CD4-positive, alpha-beta T cell treated with Interleukin-12 subunit alpha and Interleukin-12 subunit beta, for 1 hour (primary cell): ENCODE measurements at places on chromosomes 5 and 9.

DNA sequence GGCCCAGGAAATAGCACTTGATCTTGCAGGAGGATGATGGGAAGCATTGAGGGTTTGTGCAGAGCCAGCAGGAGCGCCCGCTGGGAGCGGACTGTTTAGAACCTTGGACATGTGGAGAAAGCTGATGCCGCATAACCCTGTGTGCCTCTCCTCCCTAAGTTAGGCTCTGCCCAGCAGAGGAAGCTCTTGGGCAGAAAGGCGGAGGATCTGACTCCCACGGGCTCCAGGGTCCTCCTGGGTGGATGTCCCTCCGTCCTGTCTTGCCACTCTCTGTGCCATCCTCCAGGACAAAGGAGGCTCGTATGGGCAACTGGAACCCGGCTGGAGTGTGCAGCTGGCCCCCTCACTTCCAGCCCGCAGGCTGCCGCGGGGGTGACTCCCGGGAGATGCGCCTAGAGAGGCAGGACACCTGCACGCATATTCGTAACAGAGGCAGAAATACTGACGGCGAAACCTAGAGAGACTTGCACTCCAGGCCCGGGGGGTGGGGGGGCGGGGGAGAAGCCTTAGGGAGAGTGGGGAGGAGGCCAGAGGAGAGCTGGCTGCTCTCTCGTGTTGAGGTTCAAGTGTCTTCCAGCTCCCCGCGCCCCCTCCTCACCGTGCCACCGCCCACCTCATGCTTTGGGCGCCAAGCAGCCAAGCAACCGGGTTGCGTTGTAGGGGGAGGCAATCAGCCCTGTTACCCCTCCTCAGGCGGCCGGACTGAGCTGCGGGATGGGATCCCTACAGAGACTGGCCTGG is 5.4 kb upstream of the FOXE1 start:
- DNase-seq = no peak

DNA sequence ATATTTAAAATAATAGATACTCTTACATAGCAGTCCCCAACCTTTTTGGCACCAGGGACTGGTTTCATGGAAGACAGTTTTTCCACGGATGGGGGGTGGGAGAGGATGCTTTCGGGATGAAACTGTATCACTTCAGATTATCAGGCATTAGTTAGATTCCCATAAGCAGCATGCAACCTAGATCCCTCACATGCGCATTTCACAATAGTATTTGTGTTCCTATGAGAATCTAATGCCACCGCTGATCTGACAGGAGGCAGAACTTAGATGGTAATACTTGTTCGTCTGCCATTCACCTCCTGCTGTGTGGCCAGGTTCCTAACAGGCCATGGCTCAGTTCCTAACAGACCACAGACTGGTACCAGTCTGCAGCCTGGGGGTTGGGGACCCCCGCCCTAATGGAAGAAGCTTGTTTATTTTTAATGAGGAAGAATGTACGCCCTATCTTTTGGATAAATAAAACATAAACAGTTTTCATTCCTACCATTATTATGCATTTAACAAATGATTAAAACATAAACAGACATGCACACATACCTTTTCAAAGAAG is 187.7 kb downstream of the ZSWIM6 start:
- no peak for DNase-seq

GRCh38 chr5:168600409-168600808 is 21.2 kb upstream of the PANK3 start:
- no peak for DNase-seq

DNA sequence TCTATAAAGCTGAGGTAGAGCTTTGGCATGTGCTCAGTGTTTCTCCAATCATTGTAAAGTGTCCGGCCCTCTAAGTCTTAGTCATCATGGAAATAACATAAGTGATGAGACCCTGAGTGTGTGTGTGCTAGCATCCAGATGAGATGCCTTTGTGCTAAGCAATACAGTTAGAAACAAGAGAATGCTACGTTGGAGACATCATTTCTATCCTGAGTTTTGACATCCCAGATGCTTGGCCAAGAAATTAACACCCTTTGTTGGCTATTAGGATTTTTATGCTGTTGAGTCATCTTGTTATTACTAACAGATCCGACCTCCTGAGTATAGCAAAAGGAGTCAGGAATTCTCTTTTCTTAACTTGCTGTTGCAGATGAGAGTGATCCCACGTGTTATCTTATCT is 508.0 kb downstream of the GADD45G start:
- DNase-seq = no peak

GRCh38 chr5:84290161-84290560 is 94.5 kb downstream of the EDIL3 start:
- no peak for DNase-seq

GRCh38 chr5:160537940-160538339 is 116.3 kb downstream of the PTTG1 start:
- DNase-seq = no peak

DNA sequence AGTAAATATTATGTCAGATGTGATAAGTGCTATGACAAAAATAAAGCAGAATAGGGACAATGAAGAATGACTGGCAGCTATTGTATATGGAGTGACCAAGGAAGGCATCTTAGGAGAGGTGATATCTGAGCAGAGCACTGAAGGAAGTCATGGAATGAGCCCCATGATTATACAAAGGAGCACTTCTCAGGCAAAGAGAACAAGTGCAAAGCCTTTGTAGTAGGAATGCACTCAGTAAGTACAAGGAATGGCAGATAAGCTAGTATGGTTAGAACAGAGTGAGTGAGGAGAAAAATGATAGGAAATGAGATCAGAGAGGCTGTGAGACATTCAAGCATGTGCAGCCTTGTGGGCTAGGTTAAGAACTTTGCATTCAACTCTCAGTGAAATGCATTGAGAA is 214.8 kb downstream of the LURAP1L start:
- no peak for DNase-seq

GRCh38 chr9:2676466-2676865 is 40.8 kb upstream of the KCNV2 start:
- DNase-seq = no peak

DNA sequence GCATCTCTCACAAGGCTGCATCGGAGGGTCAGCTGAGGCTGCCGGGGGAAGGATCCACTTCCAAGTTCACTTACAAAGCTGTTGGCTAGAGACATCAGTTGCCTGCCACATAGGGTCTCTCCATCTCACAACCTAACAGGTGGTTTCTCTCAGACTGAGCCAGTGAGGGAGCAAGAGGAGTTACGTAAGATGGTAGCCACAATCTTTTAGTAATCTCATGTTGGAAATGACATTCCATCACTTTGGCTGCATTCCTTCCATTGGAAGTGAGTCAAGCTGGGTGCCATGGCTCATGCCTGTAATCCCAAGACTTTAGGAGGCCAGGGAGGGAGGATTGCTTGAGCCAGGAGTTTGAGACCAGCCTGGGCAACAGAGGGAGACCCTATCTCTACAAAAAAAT is 7.4 kb upstream of the GRK6 start:
- DNase-seq = no peak

DNA sequence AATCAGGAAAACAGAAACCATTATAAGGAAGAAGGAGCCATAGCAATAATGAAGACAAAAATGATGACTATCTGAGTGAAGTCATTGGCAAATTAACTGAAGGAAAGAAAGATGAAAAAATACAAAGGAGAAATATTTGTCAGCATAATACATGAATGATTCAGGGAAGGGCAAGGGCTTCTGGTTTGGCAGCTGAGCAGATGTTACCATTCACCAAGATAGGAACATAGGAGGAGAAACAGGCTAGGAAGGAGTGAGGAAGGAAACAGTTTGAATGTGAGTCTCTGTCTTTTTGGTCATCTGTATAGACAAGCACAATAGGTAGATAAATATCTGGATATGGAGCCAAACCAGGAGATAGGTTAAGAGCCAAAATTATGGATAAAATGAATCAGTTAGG is 296.0 kb downstream of the ISL1 start:
- DNase-seq = no peak

GRCh38 chr5:158990979-158991775 is 108.5 kb downstream of the EBF1 start:
- no peak for DNase-seq
